ENCODE measurements at places on chromosomes 3 and 15.

GRCh38 chr15:40536501-40536900 is 28.3 kb downstream of the CCDC32 start:
- DNase-seq: no peak

DNA sequence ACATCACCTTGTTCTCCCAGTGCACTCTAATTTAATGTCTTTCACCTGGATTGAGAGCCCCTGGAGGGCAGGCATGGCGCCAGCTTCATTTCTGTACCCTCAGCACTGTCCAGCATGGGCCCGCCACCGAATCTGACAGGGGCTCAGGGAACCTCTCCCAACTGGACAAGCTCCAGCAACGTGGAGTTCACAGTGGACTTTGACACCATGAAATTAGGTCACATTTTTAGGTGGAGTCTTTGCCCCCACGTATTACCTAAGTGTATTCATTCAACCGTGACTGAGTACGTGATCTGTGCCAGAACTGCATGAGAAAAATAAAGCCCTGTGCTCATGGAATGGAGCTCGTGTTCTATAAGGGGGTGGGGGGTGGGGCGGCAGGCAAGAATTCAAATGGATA is 94.1 kb upstream of the ATP2B2 start:
- DNase-seq: no peak

- DNase-seq: no peak
These were observed 26.1 kb downstream of the MORC1 start for GRCh38 chr3:109091846-109092245.

- DNase-seq: no peak
These were observed 13.7 kb downstream of the CELF6 start for GRCh38 chr15:72306211-72306785.

- DNase-seq: peak; percentile 8
These were observed 18.3 kb downstream of the TMED3 start for GRCh38 chr15:79329171-79329611.

DNA sequence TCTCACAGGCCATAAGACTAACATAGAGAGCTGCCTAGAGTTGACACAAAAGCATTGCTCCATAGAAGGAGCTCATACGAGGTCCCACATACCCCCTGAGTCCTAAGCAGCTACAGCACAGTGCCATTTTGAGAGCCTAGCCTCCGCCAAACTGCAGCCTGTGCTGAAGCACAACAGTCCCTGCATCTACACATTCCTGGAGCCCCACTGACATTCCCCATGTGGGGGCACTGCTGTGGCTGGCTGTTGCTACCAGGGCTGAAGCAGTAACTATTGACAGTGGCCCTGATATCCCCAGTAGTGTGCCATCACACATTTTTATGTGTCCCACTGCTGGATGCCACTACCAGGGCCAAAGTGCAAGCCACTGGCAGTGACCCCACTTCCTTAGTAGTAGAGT is 80.3 kb downstream of the CERS3 start:
- no peak for DNase-seq

GRCh38 chr3:174613173-174613572 is 246.0 kb upstream of the NAALADL2 start:
- DNase-seq: no peak

DNA sequence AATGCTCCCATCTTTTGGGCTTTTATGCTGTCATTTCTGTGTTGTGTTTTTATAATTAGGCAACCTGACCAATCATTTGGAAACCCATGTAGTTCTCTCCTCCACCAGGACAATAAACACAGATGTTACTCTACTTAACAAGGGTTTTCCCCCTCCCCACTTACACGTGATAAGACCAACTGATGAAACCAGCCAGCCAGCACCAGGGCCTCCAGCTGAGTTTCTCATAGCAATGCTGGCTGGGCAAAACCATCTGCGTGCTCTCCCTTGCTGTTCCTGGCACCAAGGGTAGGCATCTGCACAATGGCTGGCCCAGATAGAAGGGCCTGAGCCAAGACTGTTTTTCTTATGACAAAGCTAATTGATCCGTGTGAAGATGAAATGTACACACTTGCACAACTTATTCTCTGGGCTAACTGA is 310.4 kb downstream of the PLCL2 start:
- no peak for DNase-seq

- no peak for DNase-seq
These were observed 21.1 kb upstream of the ADGRG7 start for GRCh38 chr3:100588251-100588650.

DNA sequence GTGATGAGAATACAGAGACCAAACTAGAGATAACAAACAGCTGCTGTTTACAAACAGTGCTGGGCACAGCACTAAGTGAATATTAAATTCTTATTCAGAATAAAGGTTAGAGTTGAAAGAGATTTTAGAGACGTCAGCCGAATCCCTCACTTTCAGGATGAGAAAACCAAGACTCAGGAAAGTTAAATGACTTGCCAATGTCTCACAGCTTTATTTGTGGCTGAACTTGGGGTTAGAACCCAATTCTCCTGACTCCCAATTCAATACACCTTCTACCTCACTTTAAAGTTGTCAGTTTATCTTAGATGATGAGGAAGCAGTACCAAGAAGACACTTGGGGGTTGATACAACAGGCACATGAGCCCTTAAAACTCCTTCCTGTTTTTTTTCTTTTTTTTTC is 180.9 kb downstream of the GAP43 start:
- DNase-seq: no peak

DNA sequence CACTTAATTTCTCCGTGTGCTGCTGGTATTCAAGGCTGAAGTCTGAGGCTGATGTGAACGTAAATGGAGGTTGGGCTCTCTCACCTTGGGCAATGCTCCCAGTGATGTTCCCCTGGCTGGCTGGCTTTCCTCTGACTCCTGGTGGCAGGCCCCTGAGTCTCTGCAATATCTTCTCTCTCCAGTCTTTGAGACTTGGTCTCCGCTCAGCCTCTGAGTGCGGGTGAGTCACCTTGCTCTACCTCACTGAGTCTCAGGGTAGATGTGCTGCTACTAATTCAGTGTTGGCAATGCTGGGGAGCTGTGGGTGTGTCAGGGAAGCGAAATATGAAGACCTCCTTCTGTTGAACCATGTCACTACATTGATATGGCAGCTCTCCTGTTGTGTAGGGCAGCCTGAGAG is 31.3 kb upstream of the TRIM59 start:
- DNase-seq: peak; percentile 21

- peak; percentile 84 for DNase-seq
These were observed 72.3 kb downstream of the SLC12A8 start for GRCh38 chr3:125140011-125140817.
